ENCODE measurements at places on chromosomes 5 and 9.

GRCh38 chr9:37034938-37035647 lies 1.0 kb upstream of the PAX5 start:
- DNase-seq = no peak

DNA sequence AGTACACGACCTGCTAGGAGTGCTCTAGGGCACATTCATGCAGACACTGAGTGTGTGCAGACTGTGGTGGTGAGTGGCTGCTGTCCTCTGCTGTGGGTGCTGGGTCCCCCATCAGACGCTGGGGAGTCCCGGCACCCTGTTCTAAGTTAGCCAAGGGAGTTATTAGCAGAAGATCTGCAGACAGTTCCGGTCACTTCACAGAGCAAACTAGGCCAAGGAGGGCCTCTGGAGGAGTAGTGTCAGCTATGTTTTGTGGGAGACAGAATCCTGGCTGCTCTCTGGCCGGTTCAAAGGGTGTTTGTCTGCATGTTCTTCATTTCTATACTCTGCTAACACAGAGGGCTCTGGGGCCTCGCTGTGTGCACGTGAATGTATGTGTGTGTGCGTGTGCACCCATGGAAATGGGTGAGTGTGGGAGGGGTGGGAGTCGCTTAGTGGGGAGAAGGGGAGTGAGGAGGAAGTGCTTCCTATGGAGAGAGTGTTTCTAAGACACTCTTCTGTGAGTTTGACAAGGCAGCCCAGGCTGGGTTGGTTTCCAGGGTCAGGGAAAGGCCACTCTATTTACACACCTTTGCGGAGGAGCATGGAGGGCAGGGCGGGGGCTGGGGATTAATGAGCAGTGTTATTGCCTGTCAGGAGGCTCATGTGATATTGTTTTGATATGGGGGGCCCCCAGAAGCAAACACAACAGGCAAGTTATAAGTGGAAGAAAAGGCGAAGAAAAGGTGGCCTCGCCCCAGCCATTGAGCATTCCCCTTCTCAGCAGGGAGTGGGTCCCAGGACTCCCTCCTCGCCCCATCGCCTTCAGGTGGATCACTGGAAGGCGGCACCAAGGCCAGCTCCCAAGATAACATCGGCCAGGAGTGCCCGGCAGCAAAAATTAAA lies 68.9 kb downstream of the MACROH2A1 start:
- DNase-seq = no peak

- DNase-seq = no peak
Observed at GRCh38 chr5:55855509-55855908, 4.4 kb downstream of the IL31RA start.

DNA sequence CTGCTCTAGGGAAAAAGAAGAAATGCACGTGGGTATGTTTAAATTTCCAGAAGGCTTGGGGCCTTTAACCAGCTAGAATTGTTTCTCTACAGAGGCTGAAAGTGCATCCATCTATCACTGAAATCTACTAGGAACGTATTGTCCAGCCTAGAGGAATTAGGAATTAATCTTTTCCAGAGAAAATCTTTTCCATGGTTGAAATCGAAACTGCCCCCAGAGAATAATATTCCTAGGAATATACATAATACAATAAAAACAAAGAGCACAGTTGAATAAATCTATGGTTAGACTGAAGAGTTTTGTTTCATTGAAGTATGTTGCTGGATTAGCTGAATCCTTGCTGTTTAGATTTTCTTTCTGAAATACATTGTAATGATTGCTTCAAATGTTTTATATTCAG lies 378.5 kb downstream of the PLK2 start:
- DNase-seq = no peak

GRCh38 chr5:137478043-137478442 lies 21.1 kb downstream of the SPOCK1 start:
- peak; percentile 58 for DNase-seq

GRCh38 chr5:108141676-108142075 lies 240.2 kb downstream of the FBXL17 start:
- DNase-seq = no peak

- peak; percentile 76 for DNase-seq
Observed at GRCh38 chr5:146647656-146648199, 131.7 kb upstream of the GPR151 start.

DNA sequence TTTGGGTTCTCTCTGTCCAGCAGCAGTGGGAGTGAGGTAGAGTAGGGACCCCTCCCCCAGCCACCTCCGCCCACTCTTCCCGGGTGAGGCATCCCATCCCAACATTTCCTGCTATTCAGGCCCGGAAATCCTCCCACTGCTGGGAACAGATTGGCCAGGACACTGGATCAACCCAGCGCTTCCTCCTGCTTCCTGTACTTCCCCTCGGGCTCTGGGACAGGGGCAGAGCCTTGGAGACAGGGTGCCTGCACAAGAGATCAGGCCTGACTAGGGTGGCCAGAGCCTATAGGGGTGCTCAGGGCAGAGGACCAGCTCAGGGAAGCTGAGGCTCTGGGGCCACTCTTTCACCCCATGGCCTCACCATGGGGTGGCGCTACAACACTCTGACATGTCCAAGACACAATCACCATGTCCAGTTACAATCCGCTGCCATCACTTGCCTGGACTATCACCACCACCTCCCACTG lies 14.5 kb downstream of the SH2D3C start:
- DNase-seq = no peak

DNA sequence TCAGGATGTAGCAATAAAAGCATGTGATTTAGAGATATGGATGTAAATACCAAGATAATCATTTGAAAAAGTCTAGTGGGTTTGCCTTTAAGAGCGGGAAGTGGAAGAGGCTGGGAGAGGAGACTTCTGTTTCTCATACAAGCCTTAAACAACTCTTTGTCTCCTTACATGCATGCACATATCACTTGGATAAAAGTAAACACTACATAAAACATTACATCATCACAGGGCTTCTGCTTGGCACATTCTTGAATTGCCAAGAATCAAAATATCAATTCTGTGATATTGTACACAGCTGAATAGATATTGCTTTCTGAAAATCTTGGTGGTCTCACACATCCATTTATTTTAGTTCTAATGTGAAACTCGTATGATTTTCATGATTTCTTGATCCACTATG lies 57.6 kb downstream of the FOXD1 start:
- no peak for DNase-seq

- DNase-seq = no peak
Observed at GRCh38 chr9:92467511-92467910, 14.8 kb downstream of the ASPN start.

GRCh38 chr9:97556721-97557605 lies 55.5 kb downstream of the TMOD1 start:
- DNase-seq = no peak

- DNase-seq = no peak
Observed at GRCh38 chr9:30744871-30745270, 1639.6 kb upstream of the ACO1 start.

GRCh38 chr5:111755942-111756381 lies 1.0 kb downstream of the NREP start:
- DNase-seq = no peak

Measured in NCI-H524 treated with DMSO at 0.1 percent for 48 hours (cell line).